ENCODE measurements at places on chromosomes 3 and 15. TPM values are rescaled to one million over a fixed set of nuclear protein-coding genes. Genes with fewer than 3 reads are reported as not detected.

DNA sequence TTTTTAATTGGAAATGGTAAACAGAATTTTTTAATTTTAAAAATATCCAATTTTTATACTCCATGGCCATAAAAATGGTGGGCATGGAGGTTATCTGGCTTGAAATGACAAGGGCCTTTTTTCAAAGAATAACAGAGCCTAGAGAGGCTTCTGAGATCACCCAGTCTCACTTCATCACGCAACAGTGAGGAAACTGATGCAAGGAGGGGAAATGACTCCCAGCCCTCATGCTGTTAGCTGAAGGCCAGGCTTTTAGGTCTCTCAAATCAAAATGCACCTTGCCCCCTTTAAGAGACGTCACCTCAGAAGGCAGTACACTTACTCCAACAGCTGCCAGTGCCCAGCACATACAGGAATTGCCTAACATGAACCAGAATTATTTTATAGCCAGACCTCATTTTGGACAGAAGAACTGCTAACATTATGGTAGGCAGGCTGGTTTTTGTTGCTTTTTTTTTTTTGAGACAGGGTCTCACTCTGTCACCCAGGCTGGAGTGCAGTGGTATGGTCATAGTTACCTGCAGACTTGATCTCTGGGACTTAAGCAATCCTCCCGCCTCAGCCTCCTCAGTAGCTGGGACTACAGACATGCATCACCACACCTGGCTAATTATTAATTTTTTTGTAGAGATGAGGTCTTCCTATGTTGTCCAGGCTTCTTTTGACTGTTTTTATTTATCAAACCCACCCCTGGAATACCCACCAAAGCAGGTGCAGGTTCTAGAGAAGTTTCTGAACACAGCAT is 9.1 kb downstream of the RAB43 start:
- no peak for DNase-seq

- no peak for DNase-seq
Observed at GRCh38 chr3:189800436-189800835, 169.2 kb downstream of the TP63 start.

DNA sequence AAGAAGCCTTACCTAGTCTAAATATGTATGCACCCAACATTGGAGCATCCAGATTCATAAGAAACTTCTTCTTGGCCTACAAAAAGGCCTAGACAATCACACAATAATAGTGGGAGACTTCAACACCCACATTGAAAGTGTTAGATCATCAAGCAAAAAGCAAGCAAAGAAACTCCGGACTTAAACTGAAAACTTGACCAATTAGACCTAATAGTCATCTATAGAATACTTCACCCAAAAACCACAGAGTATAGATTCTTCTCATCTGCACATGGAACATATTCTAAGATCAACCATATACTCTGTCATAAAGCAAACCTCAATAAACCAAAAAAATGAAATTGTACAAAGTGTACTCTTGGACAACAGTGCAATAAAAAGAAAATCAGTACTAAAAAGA is 22.3 kb upstream of the OR5K4 start:
- no peak for DNase-seq

GOLGA8T gene
- total RNA-seq = not detected

HEG1 gene
- 67.4 TPM for total RNA-seq

- no peak for DNase-seq
Observed at GRCh38 chr3:94331831-94332230, 269.0 kb downstream of the NSUN3 start.

DNA sequence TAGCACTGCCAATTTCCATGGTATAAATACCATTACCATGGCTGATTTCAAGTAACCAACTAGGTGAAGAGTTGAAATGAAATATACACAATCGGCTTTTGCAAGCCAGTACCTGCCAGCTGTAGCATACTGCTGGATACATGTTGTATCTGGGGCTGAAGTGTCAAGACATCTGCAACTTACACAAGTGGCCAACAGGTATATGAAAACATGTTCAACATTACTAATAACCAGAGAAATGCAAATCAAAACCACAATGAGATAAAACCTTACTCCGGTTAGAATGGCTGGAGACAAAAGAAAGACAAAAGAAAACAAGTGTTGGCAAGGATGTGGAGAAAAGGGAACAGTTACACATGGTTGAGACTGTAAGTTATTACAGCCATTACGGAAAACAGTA is 11.6 kb downstream of the ATOSA start:
- no peak for DNase-seq

DNA sequence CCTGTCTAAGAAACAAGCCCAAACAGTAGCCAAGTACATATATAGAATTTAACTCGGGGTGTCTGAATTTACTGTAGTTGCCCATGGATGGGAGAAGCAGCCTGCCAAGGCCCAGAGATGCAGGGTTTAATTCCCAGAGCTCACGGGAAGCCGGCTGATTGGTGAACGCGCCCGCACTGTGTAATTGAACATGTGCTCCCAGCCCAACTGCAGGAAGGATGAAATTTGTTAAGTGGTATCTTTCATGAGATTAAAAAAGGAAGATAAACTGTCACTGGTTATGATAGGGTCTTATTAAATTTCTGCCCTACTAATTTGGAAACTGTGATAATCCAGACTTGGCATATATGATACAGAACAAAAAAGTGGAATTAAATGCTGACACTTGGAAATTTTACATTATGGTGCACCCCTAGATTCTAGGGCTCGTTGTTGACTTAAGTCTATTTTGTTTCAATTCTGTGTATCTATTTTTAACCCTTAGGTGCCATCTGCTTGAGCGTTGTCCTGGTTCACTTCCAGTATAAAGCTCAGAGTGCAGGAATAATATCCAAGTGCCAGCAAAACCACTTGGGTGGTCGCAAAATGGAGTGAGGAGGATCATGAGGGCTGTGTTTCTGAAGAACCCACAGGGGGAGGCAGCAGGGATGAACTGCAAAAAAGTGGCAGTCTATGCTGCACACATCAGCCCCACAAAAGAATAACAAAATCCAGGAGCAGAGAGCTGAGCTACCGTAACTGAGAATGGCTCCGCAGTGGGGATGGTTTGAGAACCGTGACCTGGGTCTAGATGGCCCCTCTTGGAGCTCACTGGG is 13.8 kb upstream of the TMC3 start:
- no peak for DNase-seq

NR2E3 gene
- not detected for total RNA-seq
